ENCODE measurements at places on chromosomes 2 and 18. TPM values are rescaled to one million over a fixed set of nuclear protein-coding genes. Genes with fewer than 3 reads are reported as not detected.

ZSWIM2 gene
- not detected for total RNA-seq

GTF3C2 gene
- total RNA-seq: 67.8 TPM

SOX11 gene
- 11.9 TPM for total RNA-seq

ARHGEF33 gene
- total RNA-seq: 0.09 TPM

NYAP2 gene
- not detected for total RNA-seq

PARD6G gene
- 8.8 TPM for total RNA-seq

PPP1R1C gene
- total RNA-seq: 4.8 TPM

ING5 gene
- total RNA-seq: 14.5 TPM

IL1RL1 gene
- total RNA-seq: not detected

IL37 gene
- total RNA-seq: not detected

SMYD5 gene
- total RNA-seq: 36.7 TPM

PCARE gene
- not detected for total RNA-seq

CDH20 gene
- total RNA-seq: not detected

FBXO48 gene
- total RNA-seq: 0.43 TPM

XIRP2 gene
- total RNA-seq: 1.9 TPM

HRH4 gene
- total RNA-seq: not detected

C2orf15 gene
- total RNA-seq: 1.0 TPM

CCDC141 gene
- 0.31 TPM for total RNA-seq
